Left ventricle myocardium superior (tissue), 1 donor: ENCODE measurements at places on chromosomes 3 and 15. TPM values are rescaled to one million over a fixed set of nuclear protein-coding genes. Genes with fewer than 3 reads are reported as not detected.

Gene KCNH8
- 0.05 TPM for total RNA-seq

Gene AMT
- total RNA-seq = 30.5 TPM

Gene ZNF770
- 57.1 TPM for total RNA-seq

GRCh38 chr3:35596335-35596995 is 42.9 kb upstream of the ARPP21 start:
- no peak for DNase-seq

- no peak for DNase-seq
These were observed 50.8 kb downstream of the NIPA2 start for GRCh38 chr15:22889146-22889818.

- no peak for DNase-seq
These were observed 38.3 kb downstream of the COMMD2 start for GRCh38 chr3:149713730-149714654.

DNA sequence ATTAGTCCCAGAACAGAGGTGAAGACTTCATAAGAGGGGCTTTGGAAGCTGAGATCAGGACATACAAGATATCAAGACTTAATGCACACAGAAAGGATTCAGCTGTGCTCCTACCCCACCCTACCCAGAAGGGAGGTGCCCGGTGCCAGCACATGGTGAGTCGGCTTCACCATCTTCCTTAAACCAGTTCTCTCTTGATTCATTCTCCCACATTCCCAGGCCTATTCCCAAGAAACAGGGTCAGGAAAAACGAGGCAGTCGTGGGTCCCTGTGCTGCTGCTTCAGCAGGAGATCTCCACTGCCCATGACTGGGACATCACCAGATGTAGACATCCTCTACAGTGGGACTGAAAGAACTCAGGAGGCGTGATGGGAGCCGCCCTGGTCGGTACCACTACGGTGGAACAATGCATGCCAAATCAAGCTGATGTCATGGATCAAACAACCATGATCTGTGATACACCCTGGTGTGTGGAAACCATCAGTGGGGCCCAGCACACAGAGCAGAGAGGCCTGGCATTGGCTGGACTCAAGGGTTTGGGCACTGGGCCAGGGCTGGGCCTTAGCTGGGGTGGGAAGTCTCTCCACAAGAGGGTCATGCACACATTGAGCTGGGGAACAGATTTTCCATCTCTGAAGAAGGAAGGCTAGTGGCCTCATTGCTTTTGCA is 41.9 kb downstream of the CCDC12 start:
- DNase-seq = peak; percentile 84

DNA sequence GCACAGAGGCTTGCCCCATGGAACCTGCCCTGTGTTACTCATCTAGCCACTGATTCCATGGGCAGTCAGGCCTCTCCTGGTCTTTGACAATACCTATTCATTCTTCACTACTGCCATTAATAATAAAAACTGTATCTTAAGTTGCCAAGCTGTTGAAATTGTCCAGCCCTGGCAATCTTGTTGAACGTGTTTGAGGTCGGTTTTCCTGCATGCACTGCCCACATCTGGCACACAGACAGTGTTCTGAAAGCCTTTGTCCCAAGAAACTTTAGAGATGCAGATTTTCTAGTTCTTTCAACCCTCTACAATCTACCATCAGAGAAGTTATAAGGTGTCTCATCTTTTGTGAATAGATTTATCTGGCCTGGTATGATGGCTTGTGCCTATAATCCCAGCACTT is 567.2 kb upstream of the NECTIN3 start:
- DNase-seq = no peak
